GM23338 (cell line): ENCODE measurements at places on chromosomes 12 and 14. TPM values are rescaled to one million over a fixed set of nuclear protein-coding genes. Genes with fewer than 3 reads are reported as not detected.

The TTC7B gene
- 16.5 and 28.6 TPM in 2 replicates for total RNA-seq

The KLRB1 gene
- total RNA-seq: not detected in 2 replicates

The FAM90A1 gene
- 0.14 TPM in 1 of 2 replicates, not detected in the other for total RNA-seq

The C12orf50 gene
- 0.03 TPM in 1 of 2 replicates, not detected in the other for total RNA-seq

The IAPP gene
- not detected in 2 replicates for total RNA-seq

The INHBC gene
- not detected in 2 replicates for total RNA-seq

The B3GNT4 gene
- 0.80 and 0.89 TPM in 2 replicates for total RNA-seq

The DENND5B gene
- 17.2 and 19.3 TPM in 2 replicates for total RNA-seq

The AICDA gene
- total RNA-seq: not detected in 2 replicates

The RIMKLB gene
- total RNA-seq: 94.8 and 104 TPM in 2 replicates

The P2RX2 gene
- total RNA-seq: 1.7 and 3.0 TPM in 2 replicates

The TMEM119 gene
- total RNA-seq: 0.07 and 0.35 TPM in 2 replicates

The PMEL gene
- 81.6 and 108 TPM in 2 replicates for total RNA-seq

The FAM186B gene
- 0.08 and 0.38 TPM in 2 replicates for total RNA-seq

The SLC10A1 gene
- total RNA-seq: not detected in 2 replicates

The CAPZA3 gene
- total RNA-seq: not detected in 2 replicates

The TXNRD1 gene
- total RNA-seq: 127 and 135 TPM in 2 replicates

The OVCH1 gene
- total RNA-seq: not detected in 2 replicates

The ATP5MC2 gene
- total RNA-seq: 362 and 393 TPM in 2 replicates

The IFNG-AS1 gene
- total RNA-seq: not detected in 2 replicates

The LRRC10 gene
- not detected in 2 replicates for total RNA-seq

The HOXC10 gene
- not detected in 2 replicates for total RNA-seq

The ANKRD33 gene
- 0.27 and 1.7 TPM in 2 replicates for total RNA-seq

The ZDHHC22 gene
- total RNA-seq: 29.3 and 32.1 TPM in 2 replicates

The HOTAIR gene
- total RNA-seq: not detected in 2 replicates

The IL23A gene
- 2.5 and 3.2 TPM in 2 replicates for total RNA-seq

The CMA1 gene
- total RNA-seq: not detected in 2 replicates

The SLC8A3 gene
- total RNA-seq: 1.9 and 2.0 TPM in 2 replicates

The PTPN6 gene
- 24.7 and 25.3 TPM in 2 replicates for total RNA-seq
